ENCODE measurements at places on chromosomes 16 and 17.

DNA sequence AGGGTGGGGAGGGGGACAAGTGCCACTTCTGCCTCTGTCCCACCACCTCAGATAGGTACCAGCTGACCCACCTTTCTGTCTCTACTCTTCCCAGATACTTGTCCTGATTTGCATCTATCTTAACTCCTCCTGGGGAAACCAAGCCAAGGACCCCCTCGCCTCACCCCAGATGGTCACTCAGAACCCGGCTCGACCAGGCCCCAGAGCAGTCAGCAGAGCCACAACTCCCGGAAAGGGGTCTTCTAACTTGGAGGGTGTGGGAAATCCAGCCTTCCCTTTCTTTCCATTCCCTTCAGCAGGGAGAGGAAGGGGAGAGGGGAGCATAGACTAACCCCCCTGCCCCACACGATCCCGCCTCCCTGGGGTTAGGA lies 1.9 kb downstream of the CAVIN1 start:
- DNase-seq: no peak

- DNase-seq: no peak
Measured at GRCh38 chr16:5885521-5885920, 787.9 kb upstream of the EEF2KMT start.

- peak; percentile 86 for DNase-seq
Measured at GRCh38 chr16:67404740-67405226, 11.5 kb upstream of the TPPP3 start.

- no peak for DNase-seq
Measured at GRCh38 chr16:67460168-67460567, 20.8 kb downstream of the ATP6V0D1 start.

- no peak for DNase-seq
Measured at GRCh38 chr16:88798772-88799455, 4.7 kb upstream of the CDT1 start.

DNA sequence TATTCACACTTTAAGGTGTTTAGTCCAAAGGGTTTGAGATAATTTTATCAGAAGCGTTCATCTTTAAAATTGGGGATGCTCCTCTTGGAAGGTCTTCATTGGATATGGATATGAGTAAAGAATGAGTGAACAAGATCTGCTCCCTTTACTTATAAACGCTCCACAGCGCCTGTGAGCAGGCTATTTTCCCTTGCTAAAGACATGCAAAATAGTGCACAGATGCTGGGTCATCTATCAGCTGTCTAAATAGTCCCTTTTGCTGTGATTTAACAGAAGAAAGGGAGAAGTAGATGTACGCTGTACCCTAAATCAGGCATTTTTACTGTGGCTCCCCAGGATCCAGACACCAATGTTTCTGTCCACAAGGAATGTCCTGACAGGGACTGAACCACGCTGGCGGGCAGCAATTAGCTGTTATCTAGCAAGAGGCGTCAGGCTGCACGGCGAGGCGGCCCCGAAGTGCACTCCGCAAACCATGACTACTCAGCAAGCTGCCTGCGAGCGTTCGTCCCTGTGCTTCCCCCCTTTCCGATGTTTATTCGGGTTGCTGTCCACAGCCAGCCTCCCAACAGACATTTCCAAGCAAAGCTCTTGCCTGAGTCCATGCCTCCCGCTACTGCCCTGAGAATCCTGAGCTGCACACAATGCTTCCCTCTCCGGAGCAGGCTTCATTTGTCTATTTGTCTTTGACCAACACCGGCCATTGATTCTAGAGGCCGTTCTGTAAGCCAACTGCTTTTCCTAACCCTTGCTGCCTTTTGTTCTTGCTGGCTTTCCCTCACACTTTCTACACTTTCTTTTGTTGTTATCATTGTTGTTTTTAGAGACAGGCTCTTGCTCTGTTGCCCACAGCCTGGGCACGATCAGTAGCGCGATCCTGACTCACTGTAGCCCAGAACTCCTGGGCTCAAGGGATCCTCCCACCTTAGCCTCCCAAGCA lies 55.7 kb upstream of the CNEP1R1 start:
- DNase-seq: no peak

DNA sequence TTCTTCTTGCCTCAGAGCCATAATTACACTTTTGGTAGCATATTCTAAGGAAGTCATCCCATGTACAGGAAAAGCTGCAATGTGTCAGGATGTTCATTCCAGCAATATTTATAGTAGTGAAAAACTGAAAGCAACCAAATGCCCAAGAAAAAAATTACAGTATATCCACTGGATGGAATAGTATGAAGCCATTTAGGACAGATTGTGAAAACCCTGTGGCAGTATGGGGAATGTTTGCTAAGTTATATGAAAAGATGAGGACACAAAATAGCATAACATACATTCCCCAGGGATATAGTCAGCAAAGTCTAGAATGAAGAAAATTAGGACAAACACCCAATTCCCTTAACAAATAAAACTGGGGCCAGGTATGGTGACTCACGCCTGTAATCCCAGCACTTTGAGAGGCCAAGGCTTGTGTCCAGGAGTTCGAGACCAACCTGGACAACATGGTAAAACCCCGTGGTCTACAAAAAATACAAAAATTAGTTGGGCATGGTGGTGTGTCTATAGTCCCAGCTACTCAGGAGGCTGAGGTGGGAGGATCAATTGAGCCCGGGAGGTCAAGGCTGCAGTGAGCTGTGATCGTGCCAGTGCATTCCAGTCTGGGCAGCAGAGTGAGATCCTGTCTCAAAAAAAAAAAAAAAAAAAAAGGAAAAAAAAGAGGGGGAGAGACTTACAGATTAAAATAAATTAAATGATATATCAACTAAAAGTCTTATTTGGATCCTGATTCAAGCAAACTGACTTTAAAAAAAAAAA lies 2.3 kb downstream of the LRRC3C start:
- no peak for DNase-seq

Measured in LoVo (cell line).